ENCODE measurements at places on chromosomes 5 and 9. TPM values are rescaled to one million over a fixed set of nuclear protein-coding genes. Genes with fewer than 3 reads are reported as not detected.

Gene ZBTB34
- total RNA-seq = 5.5 TPM

Gene FRRS1L
- total RNA-seq = 2.3 TPM

Gene PPP2R2B
- total RNA-seq = 8.8 TPM

Gene LHX3
- total RNA-seq = 0.13 TPM

Gene RIGI
- total RNA-seq = 27.7 TPM

Gene OCLN
- total RNA-seq = 102 TPM

Gene LECT2
- total RNA-seq = not detected

Gene TXNDC8
- not detected for total RNA-seq

Gene CDH18
- total RNA-seq = 7.0 TPM

Gene GPSM1
- total RNA-seq = 14.2 TPM

Gene KCNN2
- not detected for total RNA-seq

Gene CDKN2B-AS1
- total RNA-seq = not detected

Gene CD74
- total RNA-seq = 12.7 TPM

Gene GPRIN1
- 18.9 TPM for total RNA-seq

Gene LVRN
- 0.08 TPM for total RNA-seq

Gene FOXD4L6
- total RNA-seq = not detected

Data from Panc1 (cell line).